Activated naive CD8-positive, alpha-beta T cell treated with anti-CD3 and anti-CD28 coated beads, Interleukin-2, amount 50 U/mL, for 24 hours (primary cell): ENCODE measurements at places on chromosomes 11 and 22.

GRCh38 chr11:45285250-45285828, 802 bp downstream of the SYT13 start:
- no peak for DNase-seq

DNA sequence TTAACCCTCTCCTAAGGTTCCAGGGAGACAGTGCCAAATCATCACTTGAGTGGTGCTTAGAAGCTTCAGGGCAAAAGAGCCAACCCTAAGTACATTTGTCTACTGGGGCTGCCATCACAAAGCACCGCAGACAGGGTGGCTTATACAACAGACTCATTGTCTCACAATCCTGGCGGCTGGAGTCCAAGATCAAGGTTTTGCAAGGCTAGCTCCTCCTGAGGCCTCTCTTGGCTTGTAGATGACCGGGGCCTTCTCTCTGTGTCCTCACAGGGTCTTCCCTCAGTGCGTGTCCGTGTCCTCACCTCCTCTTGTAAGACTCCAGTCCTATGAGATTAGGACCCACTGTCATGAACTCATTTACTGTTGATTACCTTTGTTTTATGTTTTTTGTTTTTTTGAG, 34.1 kb upstream of the CD81 start:
- no peak for DNase-seq

DNA sequence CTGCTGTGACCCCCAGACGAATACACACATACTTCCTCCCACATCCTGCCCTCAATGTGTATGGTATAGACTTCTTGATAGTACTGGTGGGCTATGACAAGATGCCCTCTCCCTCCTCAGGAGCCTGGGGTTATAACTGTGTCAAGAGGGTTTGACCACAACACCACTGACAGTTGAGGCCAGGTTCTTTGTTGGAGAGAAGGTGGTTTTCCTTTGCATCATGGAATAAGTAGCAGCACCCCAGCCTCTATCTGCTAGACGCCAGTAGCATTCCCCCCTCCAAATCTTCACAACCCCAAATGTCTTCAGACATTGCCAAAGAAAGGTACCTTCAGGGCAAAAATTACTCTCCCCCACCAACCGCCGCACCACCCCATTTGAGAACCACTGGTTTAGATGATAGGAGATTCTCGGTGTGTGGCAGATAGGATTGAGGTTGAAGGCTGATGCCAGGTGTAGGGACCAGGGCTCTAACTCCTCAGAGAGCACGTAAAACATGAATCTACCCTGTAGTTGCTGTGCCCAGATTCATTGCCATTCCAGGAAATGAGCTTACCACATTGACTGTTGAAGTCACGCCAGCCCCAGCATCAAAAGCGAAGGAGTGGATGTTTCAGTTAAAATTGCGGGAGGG, 5.5 kb upstream of the MYO18B start:
- DNase-seq, result peak; percentile 46

DNA sequence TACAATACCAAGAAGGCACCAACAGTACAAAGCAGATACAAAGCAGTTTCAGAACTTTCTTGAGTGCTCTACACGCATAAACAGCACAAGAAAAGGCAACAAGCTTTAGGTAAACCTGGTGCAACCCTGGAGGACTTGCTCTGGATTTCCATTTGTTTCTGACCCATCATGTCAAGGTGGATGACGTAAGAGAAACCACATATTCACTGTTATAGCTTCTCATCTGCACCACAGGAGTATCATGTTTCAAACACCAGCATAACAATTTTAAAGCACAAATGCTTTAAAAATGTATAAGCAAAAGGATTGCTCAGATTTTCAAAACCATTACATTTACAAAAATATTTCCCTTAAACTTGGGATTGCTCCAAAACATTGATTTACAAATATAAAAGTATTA, 25.0 kb upstream of the YPEL1 start:
- no peak for DNase-seq

DNA sequence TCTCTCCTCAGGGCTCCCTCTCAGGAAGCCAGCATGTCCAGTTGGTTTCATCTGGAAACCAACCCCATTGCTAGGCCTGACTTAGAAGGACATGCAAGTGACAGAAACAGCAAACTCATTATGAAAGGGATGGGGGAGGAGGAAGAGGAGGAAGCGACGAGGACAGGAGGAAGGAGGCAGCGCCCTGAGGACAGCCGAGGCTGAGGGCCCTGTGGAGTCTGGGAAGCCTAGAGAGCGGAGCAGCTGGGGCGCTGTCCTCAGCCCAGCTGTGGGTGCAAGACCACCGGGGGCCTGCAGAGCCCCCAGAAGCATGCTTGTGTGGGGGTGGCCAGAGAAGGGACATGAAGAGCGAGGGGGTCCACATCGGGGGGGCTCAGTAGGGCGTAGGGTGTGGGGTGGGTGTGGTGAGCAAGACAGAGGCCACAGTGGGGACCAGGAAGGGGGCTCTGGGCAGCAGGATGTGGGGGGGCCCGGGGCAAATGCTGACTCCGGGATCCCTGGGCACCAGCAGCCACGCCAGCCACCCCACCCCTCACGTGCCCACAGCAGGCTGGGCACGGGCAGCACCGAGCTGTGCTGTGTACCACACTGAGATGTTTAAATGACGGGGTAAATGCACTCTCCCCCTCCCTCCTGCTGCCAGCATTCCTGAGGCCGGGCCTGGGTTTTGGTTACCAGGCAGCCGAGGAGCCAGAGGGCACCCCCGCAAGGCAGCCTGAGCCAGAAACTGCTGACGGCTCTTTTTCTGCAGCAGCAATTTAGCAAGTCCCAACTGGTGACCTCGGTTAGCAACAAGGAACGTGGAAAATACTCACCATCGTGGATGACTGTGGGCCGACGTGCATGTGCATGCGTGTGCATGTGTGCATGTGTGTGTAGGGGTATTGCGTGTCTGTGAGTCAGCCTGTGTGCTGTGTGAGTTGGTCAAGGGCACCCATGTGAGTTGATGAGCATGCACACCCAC, 82.7 kb upstream of the LINC01488 start:
- no peak for DNase-seq

DNA sequence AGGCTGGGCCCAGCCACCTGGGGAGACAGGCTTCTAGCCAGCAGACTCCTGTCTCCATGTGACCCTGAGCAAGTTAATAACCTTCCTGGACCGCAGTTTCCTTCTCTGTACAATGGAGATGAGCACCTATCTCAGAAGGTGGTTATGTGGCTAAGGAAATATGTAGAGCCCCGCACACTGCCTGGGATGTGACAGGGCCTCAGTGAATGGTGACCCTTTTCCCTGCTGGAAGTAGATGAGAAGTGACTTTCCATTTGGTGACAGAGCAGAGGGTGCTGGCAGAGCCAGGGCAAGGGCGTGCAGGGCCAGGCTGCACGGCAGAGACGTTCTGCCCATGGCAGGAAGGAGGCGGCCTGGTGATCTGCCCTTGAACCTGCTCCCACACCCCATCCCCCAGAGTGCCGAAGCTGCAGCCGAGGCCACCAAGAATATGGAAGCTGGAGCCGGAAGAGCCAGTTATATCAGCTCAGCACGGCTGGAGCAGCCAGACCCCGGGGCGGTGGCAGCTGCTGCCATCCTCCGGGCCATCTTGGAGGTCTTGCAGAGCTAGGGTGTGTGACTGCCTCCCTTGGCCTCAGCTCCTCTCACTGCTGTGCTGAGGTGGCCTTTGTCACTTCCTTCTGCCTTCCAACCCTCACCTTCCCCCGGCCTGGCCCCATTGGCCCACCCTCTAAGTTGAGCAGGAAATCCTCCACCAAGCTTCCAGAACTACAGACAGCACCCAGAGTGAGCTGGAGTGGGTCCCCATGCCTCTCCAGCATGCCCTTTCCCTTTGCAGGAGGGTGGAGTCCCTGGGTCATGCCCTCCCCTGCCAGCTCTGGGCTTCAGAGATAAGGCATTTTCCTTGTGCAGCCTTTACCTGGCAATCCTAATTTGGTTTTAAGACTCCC, 13.2 kb downstream of the TKFC start:
- no peak for DNase-seq

DNA sequence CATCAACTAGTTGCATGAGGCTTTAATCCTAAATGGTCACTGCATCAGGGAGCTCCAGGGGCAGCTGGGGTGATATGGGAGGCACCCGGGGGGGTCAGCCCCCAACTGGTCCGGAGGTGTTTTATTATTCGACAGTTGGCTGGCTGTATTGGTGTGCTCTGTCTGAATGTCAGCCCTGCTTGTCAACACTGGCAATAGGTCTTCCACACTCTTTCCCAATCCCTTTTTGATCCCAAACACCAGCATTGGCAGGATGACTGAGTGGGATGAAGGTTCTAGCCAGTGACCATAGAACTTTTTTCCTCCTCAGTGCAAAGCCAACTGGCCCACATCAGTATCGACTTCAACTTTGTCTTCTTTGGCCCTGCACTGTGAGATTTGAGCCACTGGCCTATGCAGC, 8.9 kb upstream of the LDLRAD3 start:
- DNase-seq, result no peak

DNA sequence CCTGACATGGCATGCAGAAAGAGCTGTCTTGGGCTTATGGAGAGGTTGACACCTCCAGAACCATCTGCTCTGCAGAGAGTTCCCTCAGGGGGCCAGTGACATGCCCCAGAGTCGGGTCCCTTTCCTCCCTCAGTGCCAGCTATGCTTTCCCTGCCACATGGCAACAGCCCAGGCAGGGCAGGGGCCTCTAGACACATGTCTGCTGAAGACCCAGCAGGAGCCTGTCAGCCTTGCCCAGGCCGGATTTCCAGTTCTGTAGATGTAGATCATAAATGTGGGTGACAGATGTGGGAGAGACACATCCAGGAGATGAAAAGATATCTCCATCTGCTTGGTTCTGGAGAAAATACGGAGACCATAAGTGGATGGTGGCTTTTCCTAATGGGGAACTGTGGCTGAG, 25.5 kb downstream of the NAV2 start:
- no peak for DNase-seq

GRCh38 chr11:96109331-96110030, 185.6 kb upstream of the MTMR2 start:
- DNase-seq, result no peak

- DNase-seq, result no peak
Observed at GRCh38 chr11:92828556-92828955, 140.9 kb upstream of the MTNR1B start.

DNA sequence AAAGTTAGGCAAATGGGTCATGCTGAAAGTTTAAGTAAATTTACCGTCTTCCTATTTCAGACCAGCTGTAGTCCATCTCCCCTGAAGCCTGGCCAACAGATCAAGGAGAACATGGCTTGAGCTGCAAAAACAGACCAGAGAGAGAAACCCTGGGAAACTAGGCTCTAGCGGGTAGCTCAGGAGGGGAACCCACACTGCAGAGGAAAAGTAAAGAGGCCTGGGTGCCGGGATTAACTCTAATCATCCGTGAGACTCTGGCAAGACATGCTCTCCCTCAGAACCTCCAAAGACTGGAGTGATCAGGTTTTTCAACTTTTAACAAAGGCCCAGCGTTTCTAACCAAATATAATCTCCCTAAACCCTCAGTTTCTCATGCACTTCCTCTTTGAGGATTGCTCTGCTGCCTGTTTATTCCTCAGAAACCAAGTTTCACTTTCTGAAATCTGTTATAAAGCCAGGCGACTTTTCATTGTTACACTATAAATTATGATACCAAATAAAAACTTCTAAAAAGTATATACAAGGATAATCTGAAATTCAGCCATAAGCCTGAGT, 67.5 kb downstream of the GAB2 start:
- DNase-seq, result no peak

- DNase-seq, result peak; percentile 37
Observed at GRCh38 chr11:30586251-30587144, at the start of gene MPPED2. Gene MPPED2, minus strand, starts transcription at chr11:30586353. Its CDS starts 5,980 bp downstream, at chr11:30580373.

DNA sequence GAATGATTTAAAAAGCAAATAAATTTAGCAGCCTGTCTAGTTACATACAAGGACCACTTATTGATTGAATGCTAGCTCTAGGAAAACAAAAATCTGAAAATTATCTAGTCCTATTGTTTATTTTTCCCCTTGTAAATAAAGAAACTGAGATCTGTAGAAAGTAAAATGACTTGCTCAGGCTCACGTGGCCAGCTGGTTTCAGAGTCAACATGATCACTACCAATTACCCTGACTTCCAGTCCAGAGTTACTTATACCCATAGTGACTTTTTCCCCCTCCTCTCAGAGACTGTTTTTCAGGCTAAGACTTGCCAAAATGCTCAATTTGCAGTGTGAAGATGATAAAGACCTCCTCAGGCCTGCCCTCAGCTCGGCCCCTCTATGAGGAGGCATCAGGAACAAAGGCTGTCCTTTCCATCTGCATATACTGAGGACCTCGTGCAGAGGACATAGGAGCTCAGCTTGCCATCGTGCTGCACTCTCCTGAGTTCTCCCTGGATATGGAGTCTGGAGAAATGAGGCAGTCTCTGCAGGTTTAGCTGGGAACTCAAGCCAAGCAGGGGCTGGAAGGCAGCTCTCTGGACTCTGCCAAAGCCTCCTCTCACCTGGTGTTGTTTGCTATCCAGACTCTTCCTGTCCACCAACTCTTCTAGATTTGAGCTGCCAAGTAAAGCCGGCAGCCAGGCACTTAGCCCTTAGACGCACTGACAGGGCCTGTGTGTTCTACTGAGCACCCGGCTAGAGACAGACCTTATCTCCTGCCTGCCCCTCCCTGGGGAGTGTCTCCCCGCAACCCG, 883.3 kb downstream of the NTM start:
- DNase-seq, result no peak

GRCh38 chr11:1460986-1461825, 25.4 kb downstream of the MOB2 start:
- no peak for DNase-seq

DNA sequence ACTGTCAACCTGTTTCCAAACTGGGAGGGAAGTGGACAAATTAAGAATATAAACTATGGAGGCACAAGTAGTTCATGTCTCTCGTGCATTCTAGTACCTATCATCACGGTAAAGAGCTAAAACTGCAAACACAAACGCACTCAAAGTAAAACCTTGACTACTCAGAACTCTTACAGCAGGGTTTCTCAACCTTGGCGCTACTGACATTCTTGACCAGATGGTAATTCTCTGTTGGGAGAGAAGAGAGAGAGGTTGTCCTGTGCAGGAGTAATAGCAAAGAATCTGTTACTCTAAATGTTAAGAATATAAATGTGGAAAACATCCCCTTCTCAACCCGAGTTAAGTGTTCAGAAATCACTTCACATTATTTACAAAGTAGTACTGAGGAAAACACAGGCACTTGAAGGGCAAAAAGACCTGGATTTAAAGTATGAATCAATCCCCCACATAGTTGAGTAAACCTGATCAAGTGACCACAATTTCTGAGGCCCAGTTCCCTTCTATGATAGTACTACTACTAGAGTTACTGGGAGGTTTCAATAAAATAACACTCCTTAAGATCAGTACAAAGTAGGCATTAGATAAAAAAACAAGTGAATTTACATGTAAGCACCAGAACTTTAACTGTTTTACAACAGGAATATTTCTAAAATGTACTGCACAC, 73.1 kb upstream of the ARHGAP32 start:
- DNase-seq, result no peak
